SJSA1 (cell line): ENCODE measurements at places on chromosomes 2 and 18. TPM values are rescaled to one million over a fixed set of nuclear protein-coding genes. Genes with fewer than 3 reads are reported as not detected.
A peak's percentile ranks its signal among the peaks of the same experiment; 100 is the strongest.

GRCh38 chr2:196274387-196274809, 103.0 kb upstream of the STK17B start:
- DNase-seq, result peak; percentile 54
- H3K4me1 ChIP-seq, result peaks cover 52% of the 10 kb centered on the region
- no peak overlapping the region for H3K27ac ChIP-seq
- no peaks in the 10 kb centered on the region for H3K36me3 ChIP-seq

DNA sequence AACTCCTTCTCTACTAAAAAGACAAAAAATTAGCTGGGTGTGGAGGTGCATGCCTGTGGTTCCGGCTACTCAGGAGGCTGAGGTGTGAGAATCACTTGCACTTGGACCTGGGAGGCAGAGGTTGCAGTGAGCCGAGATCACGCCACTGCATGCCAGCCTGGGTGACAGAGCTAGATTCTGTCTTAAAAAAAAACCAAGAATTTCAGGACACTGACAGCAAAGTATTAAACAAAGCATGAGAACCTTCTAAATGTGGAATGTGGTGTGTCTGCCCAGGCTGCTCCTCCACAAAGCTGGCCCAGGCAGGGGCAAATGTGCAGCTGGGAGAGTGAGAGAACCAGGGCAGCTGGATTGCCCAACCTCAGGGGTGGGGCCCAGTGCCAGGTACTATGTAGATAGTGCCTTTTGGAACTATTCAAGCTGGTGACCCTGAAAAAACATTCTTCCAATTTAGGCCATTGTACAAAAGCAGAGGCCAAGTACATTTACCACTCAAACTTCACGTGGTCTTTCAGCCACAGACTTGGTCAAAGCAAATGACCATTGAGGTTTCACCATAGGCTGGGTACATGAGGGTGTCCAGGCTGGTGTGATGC, 6.7 kb upstream of the UGT1A5 start:
- peaks cover 30% of the 10 kb centered on the region for H3K4me1 ChIP-seq
- H3K36me3 ChIP-seq, result no peaks in the 10 kb centered on the region
- H3K27me3 ChIP-seq, result no peaks in the 10 kb centered on the region

DNA sequence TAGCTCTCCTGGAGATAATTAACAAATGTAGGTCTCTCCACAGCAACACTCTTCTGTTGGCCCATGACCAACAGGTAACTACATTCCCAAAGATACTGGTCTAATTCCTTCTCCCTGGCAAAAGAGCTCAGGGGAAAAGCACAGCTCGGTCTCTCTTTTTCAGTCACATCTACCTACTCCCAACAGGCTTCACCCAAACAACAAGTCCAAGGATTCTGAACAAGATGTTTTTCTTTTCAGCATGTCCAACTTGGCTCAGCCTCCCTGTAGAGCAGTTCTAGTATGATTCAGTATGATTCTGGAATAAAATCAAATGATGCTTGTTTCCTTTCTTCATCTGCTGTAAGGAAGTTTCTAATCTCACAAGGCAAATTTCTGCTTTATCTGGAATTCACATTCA, 1704.8 kb upstream of the PIK3C3 start:
- no peak for DNase-seq
- H3K27ac ChIP-seq, result no peak overlapping the region
- H3K36me3 ChIP-seq, result no peaks in the 10 kb centered on the region
- no peak overlapping the region for H3K4me3 ChIP-seq
- H3K27me3 ChIP-seq, result no peaks in the 10 kb centered on the region

Gene ERICH2
- total RNA-seq, result not detected in 2 replicates

DNA sequence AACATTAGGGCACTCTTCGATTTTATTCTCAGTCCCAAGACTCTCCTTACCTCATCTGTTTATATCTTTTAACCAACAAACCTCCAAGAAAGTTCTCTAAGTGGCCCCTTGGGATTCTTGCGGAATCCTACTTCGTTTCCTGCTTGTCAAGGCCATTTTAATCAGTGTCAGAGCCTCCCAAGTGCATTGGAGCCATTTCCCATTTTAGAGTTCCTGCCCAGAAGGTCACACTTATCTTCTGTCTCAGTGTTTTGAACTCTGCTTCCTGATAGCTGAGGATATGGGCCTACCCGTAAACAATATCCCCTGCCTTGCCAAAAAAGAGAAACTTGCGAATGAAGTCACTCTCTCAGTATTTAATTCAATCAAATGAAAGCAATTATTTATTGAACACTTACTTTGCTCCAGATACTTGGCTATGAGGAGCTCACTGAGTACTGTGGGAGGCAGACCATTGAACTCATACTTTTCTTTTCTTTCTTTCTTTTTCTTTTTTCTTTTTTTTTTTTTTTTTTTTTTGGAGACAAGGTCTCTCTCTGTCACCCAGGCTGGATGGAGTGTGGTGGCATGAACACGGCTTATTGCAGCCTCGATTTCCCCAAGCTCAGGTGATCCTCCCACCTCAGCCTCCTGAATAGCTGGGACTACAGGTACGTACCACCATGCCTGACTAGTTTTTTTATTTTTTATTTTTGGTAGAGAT, 5.7 kb upstream of the NOSTRIN start:
- no peaks in the 10 kb centered on the region for H3K36me3 ChIP-seq
- H3K4me3 ChIP-seq, result no peak overlapping the region
- no peaks in the 10 kb centered on the region for H3K4me1 ChIP-seq
- H3K27ac ChIP-seq, result no peak overlapping the region

Gene GREB1
- total RNA-seq, result not detected in 2 replicates

Gene POLE4
- total RNA-seq, result 46.8 and 88.9 TPM in 2 replicates

DNA sequence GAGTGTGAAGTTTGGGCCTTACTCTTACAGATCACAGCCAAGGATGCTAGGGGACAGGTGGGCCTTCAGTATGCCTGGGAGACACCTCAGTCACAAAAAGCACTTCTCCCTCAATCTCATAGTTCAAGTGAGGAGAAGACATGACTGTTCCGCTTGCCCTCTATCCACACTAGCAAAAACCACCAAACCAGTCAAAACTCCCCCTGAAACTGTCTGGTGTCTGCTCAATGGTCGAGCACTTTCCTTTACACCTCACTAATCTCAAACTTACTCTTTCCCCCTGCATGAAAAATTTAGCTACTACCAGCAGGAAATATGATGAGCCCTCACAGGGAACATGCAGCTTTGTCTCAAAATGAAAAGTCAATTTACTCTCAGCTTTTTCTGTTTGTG, 232.2 kb downstream of the TRIB2 start:
- DNase-seq, result no peak
- no peak overlapping the region for H3K27ac ChIP-seq
- H3K4me3 ChIP-seq, result no peak overlapping the region
- no peaks in the 10 kb centered on the region for H3K27me3 ChIP-seq
- H3K36me3 ChIP-seq, result no peaks in the 10 kb centered on the region

GRCh38 chr18:74115046-74115445, 32.6 kb downstream of the FBXO15 start:
- no peak overlapping the region for H3K4me3 ChIP-seq
- no peak for DNase-seq
- no peaks in the 10 kb centered on the region for H3K4me1 ChIP-seq
- no peaks in the 10 kb centered on the region for H3K36me3 ChIP-seq
- H3K27me3 ChIP-seq, result no peaks in the 10 kb centered on the region

Gene GGCX
- 38.0 and 41.2 TPM in 2 replicates for total RNA-seq

DNA sequence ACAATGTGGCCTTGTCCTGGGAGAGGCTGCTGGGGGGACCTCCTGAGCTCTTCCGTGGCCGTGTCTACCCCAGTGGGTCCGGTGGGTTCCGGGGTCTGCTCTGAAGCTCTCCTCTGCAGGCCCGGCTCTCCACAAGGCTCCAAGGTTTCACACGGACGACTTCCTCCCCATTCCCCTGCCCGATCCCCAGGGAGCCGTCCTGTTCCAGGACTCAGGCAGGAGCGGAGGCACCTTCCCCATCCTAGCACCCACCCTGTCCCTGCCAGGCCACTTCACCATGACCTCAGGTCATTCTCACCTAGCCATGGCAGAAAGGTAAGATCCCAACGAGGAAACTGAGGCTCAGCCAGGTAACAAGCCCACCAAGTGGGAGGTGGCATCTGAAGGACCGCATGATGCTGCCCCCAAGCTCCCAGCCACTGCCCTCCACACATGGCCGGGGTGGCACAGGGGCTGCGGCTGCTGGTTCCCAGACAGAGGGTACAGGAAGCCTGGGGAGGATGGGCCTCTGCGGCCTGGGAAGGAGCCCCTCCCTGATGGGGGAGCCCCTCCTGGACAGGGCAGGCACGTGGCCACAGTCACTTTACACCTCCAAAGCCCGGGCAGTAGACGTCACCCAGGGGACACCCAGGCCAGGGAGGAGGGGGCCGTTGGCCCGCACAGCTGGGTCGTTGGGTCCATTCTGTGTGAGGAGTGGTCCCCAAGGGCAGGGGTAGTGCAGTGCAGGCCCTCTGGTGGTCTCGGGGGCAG, 274.0 kb downstream of the NDUFA10 start:
- H3K27ac ChIP-seq, result no peak overlapping the region
- H3K4me1 ChIP-seq, result peaks cover 29% of the 10 kb centered on the region
- no peaks in the 10 kb centered on the region for H3K36me3 ChIP-seq
- no peak for DNase-seq
- H3K27me3 ChIP-seq, result no peaks in the 10 kb centered on the region

Gene SCN9A
- total RNA-seq, result 11.5 and 19.9 TPM in 2 replicates
